ENCODE measurements at places on chromosomes 3 and 15.

GRCh38 chr3:10312861-10313260 lies 8.1 kb downstream of the SEC13 start:
- DNase-seq: no peak

DNA sequence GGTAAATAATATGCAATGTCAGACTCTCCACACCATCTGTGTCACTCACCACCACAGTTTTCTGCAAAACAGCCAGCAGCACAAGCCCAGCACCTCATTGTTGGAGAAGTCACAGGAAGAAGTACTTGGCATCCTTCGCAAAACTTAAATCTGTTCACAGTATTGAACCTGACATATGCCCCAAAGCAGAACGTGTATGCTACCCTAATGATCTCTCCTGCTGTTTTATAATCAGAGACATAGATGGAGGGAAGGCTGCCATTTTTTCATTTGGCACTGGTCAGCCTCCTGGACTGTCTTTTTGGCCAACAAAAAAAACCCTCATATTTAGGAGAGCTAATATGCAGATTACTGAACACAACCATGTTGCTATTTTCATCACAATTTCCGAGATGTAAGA lies 1272.9 kb downstream of the ROBO1 start:
- no peak for DNase-seq

- no peak for DNase-seq
These were observed 111.4 kb downstream of the DLG1 start for GRCh38 chr3:197186887-197187588.

GRCh38 chr15:67548236-67548852 lies 5.8 kb downstream of the MAP2K5 start:
- DNase-seq: no peak

- DNase-seq: no peak
These were observed 9.5 kb upstream of the DPPA4 start for GRCh38 chr3:109346770-109347295.

- DNase-seq: no peak
These were observed 68.2 kb downstream of the IQGAP1 start for GRCh38 chr15:90456236-90456635.

DNA sequence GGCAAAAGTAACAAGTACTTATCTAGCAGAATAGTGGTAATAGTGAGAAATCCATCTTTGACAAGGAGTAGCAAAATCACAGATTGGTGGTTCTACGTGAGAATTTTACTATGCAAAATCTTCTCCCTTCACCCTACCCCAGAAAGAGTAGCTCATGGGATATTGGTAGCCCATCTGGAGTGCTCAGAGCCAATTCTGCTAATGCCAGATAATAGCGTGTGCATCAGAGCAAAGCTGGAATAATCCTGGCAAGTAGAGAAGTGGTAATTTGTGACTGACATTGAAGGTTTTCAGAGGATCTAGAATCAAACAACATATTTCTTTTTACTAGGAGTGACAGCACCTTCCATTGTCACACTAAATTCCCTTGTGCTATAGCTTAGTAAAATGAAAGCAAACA lies 192.9 kb downstream of the ZBBX start:
- no peak for DNase-seq

DNA sequence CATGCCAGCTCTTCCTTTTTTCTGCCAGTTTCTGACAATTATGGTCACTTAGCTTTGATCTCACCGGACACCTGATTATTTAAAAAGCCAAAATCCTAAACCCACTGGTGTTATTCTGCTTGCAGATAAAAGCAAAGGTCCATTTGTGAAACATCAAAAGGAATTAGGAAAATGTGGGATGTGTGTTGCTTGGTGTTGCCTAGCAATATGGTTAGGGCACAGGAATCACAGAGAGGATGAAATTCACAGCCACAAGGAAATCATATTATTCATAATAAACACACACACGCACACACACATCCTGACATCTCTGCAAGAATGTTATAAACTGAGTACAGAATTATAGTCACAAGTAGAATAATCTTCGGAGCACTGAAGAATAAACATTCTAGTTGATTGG lies 89.3 kb upstream of the BHLHE40 start:
- no peak for DNase-seq

- no peak for DNase-seq
These were observed 143.8 kb downstream of the SV2B start for GRCh38 chr15:91243826-91244225.

DNA sequence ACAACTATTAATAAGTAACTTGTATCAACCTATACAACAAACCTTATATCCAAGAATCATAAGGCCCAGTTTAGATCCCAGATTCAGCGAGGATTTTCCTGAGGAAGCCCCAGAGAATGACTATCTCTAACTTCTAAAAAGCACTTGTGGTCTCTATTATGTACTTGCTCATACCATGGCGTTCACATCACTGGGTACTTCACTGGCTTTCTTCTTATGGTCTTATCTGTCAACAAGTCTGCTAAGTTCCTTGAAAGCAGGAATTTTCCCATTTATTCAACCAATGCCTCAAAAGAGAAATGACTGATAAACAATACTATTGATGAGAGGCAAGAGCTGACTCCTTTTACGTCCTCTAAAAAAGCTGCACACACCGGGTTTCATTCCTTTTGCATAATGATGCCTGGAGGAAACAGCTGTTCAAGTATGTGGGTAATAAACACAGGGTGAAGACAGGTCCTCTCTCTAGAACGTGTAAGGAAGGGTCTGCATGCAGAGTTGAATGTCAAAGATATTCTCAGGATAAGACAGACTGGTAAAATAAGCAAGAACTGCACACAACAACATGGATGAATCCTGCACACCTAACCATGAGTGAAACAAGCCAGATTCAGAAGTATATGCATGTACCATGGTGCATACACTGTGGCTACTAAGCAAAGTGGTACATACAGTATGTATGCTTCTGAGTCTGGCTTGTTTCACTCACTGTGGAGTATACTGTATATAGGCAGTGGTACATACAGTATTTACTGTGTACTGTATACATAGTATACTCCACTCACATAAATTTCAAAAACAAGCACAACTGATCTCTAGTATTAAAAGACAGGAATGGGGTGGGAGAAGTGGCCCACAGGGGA lies 408.7 kb downstream of the SHQ1 start:
- DNase-seq: no peak

DNA sequence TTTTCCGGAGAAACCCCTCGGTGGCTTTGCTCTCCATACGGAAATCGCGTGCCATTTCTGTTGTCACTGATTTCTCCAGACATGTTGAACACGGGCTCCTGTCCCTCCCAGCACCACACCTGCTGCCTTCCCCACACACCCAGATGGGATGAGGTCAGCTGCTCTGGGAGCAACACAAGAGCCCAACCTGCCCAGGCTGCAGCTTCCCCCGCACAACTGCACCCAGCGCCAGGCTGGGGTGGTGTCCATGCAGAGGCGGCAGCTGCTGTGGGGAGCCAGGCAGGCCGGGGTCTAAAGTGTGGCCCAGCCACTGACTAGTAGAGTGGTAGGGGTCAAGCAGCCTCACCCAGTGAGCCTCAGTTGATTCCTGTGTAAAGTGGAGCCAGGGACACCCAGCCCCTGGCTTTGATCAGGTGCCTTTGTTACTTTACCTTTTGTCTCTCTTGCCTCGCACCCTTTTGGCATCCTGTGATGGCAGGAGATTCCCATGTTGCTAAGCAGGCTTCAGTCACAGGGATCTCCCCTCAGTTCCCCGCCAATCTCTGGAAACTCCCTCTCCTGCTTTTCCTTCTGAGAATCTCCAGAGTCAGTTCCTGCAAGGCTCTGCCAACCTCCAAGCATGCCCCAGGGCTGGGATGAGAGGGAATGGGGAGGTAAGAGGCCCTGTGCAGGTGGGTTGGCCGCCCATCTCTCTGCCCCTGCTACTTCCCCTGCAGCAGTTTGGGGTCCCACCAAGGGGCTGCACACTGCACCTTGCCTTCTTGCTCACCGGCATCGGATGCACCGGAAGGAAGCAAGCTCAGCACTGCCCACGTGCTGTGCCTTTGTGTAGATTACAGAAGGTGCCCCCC lies 91.8 kb upstream of the ALDH1A3 start:
- DNase-seq: no peak

- no peak for DNase-seq
These were observed 478.9 kb upstream of the GOLIM4 start for GRCh38 chr3:168574455-168575158.

Measured in activated CD8-positive, alpha-beta memory T cell treated with anti-CD3 and anti-CD28 coated beads for 48 hours (primary cell).